ENCODE measurements at places on chromosomes 5 and 9.

- DNase-seq: no peak
These were observed 257.1 kb downstream of the FBXL7 start for GRCh38 chr5:15757103-15757502.

DNA sequence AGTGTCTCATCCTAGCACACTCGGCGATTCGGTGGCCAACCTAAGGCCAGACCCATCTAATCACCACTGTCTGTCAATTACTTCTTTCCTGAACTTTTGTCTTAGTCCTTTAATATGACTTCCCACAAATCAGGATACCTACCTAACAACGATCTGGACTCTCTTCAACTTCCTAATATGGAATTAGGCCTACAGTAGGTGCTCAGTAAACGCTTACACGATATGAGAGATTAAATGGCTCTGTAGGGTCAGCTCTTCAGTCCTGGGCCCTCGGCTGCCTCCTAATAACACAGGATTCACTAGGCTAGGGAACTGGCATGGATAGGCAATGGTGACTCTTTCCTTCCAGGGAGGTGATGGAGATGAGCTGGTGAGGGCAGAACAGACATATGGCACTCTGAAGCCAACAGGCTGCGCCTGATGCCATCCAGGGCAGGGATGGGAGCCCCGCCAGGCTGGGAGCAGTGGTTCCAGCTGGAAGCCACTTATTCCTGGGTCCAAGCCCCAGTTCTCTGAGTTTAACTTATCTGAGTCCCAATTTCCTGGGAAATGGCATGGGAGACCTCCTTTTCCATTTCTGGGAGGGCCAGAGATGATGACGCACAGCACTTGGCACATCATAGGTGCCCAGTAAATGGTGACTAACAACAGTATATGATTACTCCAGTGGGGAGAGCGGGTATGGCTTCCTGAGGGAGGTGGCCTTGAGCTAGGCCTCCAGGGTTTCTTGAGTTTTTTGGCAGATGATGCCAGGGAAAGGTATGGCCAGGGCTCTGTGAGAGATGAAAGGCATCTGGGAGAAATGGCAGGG is 7.3 kb downstream of the PDGFRB start:
- DNase-seq: no peak

DNA sequence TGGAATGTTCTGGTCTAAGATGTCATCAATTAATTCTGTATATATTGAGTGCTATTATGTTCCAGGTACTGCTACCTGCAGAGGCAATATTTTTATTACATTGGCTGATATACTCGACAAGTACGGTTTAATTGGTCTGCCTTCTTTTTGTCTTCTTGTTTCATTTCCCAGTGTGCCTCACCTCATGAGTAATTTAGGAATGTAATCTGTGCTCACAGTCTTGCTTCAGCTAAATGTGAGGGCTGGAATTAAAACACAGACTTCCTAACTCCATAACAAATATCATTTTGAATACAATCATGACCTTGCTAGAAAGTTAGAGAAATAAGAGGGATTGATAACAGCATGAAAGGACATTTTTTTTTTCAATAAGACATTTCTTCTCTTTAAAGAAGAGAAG is 20.1 kb upstream of the SPINK5 start:
- DNase-seq: no peak

DNA sequence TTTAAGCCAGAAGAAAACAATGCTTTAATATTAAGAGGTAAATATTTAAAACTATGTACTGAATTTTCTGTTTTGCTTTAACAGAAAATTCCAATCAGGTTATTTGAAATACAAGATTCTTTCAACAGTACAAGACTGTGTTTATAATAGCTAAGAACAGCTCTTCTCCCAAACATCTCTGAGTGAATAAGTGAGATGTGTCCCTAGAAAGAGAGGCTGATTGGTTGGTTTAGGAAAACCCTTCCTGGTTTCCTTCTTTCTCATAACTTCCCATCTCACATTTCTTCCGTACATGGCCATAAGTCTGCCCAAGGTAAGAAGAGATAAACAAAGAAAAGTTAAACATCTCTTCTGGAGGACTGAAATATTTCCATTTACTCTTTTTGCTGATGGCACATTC is 145.9 kb downstream of the FANCC start:
- no peak for DNase-seq

- DNase-seq: no peak
These were observed 60.6 kb upstream of the TMEM215 start for GRCh38 chr9:32722704-32723103.

DNA sequence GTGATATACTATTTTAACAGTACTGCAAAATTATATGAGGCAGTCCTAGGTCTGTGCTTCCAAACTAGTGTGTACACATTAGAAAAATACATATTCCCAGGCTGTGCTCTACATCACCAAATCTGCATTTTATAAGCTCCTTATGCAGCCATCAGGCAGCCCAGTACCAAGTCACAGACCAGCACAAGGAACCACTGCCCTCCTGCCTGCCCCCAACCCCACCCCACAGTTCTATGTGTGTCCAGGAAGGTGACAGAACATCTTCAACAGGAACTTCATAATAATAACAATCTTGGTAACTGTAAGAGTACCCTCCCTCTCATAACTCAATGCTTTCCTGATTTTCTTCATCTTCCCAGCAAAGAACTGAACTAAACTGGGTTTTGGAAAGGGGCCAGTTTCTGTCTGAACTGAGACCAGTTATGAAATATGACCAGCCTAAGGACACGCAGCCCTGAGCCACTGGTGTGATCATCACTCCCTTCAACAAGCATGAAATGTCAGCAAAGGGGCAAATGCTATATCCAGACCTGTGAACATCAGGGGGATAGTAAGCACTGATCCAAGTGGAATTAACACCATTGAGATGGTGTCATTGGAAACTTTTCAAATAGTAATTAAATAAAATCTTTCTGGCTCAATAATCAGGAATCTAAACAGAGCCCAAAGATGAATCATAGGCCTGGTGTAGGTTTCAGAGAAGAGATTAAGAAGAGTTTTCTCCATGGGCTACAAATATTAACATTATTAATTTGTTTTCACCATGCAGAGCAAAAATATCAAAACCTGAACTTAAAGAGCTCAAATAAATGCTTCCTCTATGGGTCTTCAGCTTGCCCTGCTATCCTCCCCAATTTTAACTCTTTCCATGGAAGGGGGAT is 82.1 kb downstream of the DPYSL3 start:
- DNase-seq: no peak

- no peak for DNase-seq
These were observed 40.0 kb downstream of the AUH start for GRCh38 chr9:91321691-91322090.

DNA sequence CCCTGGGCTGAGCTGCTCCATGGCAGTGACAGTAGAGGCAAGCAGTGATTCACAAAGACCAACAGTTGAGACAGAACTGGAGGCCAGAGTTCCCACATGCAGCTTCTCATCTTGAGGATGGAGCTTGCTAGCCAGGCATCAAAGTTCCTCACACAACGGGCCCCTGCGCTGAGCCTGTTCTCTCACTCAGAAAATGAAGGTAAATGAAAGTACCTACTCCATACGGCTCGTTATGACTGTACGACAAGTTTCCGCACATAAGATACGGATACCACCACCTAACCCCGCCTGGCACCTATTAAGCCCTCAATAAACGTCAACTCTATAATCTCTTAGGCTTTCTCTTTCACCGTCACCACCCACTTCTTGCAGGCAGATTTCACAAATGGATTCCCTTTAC is 12.9 kb downstream of the NOL6 start:
- DNase-seq: no peak

- DNase-seq: no peak
These were observed 38.9 kb downstream of the SLC35D2 start for GRCh38 chr9:96344458-96345180.

DNA sequence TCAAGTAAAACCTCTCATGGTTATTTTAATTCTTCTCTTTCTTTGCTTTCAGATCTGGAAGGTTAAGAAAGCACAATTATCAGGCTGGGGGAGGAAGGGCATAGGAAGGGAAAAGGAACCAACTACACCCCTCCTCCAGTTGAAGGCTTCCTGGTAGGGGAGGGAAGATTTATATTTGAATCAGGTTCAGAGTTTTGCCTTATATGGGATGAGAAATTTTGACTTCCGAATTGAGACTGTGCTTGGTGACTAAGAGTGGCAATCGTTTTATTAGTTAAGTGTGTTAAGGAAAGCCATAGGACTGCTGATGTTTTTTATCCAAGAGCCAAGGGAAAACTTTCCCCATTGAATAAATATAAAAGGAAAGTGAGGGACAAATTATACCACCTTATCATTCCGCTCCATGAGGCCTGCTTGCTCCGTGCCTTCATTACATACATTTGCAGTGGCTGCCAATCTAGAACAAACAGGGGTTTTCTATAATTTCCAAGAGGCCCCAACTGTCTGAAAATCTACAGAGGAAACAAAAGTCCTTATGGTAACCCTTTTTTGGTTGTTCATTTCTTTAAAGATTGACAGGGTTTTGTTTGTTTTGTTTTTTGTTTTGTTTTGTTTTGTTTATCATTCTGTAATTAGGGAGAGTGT is 115.7 kb upstream of the EPB41L4A start:
- DNase-seq: no peak

DNA sequence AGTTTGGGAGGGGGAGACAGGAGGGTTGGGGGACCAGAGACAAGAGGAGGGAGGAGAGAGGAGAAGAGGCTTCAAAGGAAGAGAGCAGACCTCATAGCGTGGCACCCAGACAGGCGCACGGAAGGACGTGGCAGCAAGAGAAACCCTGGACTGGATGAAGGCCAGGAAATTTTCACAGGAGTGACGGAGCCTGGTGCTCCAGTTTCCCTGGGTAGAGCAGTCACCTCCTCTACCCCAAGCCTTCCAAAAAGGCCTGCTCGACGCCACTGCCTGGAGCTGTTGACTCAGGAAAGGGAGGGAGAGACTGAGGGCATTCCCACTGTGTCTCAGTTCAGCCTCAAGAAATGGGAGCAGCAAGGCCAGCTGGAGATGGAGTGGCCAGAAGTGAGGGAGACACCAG is 19.3 kb downstream of the AK8 start:
- DNase-seq: no peak

DNA sequence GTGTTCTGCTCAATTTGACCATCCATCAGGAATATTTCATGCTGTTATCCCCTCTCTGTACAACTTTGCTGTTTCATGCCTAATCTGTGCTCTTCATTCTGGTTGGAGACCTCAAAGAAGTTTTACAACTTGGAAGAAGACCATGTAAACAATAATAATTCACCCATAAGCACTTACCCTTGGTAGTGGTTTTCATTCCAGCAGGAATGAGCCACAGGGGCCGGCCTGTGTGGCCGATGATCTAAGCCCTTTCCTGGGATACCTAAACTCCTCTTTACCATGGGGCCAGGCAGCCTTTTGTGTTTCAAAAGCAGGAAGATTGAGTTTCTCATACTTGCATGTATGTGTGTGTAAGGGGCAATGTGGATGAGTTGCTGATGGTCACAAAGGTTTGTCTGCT is 165.0 kb downstream of the FGF1 start:
- no peak for DNase-seq

DNA sequence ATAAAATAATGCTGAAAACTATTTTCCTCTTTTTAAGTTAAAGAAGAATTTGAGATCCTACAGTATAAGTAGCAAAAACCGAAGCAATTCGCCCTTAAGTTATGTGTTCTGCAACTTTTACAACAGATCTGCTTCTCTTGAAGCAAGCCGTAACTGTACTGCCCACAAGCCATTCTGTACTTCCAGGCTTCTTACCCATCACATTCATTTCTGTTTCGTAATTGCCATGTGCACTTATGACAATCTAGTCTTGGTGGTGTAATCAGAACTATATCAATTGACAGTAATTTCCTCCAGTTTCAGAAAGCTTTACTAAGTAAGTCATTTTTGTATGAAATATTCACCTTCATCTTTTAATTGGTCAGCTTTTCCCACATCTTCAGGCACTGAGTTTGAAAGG is 13.8 kb downstream of the SGTB start:
- DNase-seq: no peak

- no peak for DNase-seq
These were observed 2259.5 kb upstream of the WWC1 start for GRCh38 chr5:166031926-166032325.

GRCh38 chr9:129237164-129237611 is 59.1 kb upstream of the IER5L start:
- no peak for DNase-seq

- no peak for DNase-seq
These were observed 140.6 kb downstream of the OSTF1 start for GRCh38 chr9:75228893-75229292.

- no peak for DNase-seq
These were observed 3.9 kb downstream of the LCN8 start for GRCh38 chr9:136754059-136754572.

DNA sequence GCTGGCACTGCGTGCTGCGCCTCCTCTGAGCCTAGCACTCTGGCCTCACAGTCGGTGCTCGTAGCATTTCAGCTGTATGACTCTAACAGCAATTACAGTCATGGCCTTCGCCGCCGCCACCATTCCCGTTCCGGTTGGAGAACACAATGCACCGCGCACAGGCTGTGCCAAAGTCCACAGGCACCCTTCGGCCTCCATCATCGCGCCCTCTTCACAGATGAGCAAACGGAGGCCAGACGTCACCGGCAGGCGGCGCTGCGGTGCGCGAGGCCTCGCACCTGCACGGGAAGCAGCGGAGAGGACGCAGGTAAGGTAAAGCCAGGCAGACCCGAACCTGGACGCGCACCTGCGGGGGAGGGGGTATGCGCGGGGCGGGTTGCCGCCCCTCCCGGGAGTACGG is 128.9 kb downstream of the BARX1 start:
- DNase-seq: no peak

- DNase-seq: no peak
These were observed 664 bp upstream of the RAB3C start for GRCh38 chr5:58582019-58582802.

DNA sequence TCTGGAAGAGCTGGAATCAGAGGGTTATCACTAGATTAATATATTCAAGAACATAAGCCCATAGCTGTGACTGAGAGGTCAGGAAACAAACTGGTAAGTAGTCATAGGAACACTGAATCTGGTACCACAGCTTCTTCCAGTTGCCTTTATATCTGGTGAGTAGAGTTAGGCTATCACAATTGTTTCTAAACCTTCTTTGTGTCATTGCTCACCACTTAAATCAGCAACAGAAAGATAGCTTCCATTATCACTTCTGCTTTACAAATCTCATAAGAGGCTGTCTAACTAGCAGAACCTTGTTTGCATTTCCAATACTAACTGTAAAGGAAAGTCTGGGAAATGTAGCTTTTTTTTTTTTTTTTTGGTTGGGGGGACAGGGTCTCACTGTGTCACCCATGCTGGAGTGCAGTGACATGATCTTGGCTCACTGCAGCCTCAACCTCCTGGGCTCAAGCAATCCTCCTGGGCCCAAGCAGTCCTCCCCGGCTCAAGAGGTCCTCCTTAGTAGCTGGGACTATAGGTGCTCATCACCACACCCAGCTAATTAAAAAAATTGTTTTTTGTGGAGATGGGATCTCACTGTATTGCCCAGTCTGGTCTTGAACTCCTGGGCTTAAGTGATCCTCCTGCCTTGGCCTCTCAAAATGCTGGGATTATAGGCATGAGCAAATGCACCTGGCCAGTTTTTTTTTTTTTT is 22.0 kb downstream of the CDC42SE2 start:
- no peak for DNase-seq

GRCh38 chr9:122325124-122325523 is 45.7 kb upstream of the PTGS1 start:
- no peak for DNase-seq

Data from HL-60 (cell line).